SHP77 treated with DMSO at 0.1 percent for 48 hours (cell line): ENCODE measurements at places on chromosomes 5 and 9.

DNA sequence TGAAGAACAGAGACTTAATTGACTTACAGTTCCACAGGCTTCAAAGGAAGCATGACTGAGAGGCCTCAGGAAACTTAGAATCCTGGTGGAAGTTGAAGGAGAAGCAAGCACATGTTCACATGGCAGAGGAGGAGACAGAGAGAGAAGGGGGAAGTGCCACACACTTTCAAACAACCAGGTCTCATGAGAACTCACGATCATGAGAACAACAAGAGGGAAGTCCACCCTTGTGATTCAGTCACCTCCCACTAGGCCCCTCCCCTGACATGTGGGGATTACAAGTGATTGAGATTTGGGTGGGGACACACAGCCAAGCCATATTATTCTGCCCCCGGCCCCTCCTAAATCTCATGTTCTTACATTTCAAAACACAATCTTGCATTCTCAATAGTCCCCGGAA is 19.5 kb downstream of the NR3C1 start:
- DNase-seq, result no peak

DNA sequence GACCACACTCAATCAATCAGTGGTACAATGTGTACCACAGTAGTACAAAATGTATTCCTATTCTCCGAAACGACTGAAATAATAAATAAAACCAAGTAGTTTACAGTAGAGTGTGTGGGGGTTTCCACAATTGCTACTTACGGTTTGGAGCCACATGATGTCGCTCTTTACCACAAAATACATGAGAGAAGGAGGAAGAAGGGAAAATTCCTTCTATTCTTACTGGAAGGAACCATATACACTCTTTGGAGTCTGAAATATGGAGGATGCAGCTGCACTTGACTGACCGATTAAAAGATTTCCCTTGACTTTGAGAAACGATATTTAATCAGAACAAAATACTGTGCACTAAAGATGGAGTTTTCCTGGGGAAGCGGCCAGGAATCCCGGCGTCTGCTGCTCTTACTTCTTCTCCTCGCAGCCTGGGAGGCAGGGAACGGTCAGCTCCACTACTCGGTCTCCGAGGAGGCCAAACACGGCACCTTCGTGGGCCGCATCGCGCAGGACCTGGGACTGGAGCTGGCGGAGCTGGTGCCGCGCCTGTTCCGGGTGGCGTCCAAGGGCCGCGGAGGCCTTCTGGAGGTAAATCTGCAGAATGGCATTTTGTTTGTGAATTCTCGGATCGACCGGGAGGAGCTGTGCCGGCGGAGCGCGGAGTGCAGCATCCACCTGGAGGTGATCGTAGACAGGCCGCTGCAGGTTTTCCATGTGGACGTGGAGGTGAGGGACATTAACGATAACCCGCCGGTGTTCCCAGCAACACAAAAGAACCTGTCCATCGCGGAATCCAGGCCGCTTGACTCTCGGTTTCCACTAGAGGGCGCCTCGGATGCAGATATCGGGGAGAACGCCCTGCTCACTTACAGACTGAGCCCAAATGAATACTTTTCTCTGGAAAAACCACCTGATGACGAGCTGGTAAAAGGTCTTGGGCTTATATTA is at the start of gene PCDHA4:
Gene PCDHA4 (plus strand): TSS at position 235 of the 942 bp plus-strand sequence.
- peak; percentile 74 for DNase-seq

DNA sequence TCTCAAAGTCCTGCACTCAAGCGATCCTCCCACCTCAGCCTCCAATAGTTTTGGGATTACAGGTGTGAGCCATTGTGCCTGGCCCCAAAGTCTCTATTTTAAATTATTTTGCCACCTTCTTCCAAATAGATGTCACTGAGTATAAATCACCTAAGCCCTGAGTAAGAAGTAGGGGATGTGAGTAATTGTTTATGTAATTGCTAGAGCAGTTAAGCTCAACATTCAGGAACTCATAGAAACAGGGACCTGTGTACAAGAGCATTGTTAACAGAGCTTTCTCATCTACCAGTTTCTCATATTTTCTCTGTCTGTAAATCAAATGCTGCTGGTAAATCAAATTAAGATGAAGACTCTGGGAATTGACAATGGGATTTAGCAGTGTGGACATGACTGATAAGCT is 26.3 kb downstream of the CDK7 start:
- DNase-seq, result no peak

- DNase-seq, result no peak
Measured at GRCh38 chr5:36423578-36424307, 122.0 kb upstream of the RANBP3L start.

- no peak for DNase-seq
Measured at GRCh38 chr9:101167490-101168134, 139.1 kb downstream of the PLPPR1 start.

GRCh38 chr9:119339056-119339455 is 30.2 kb downstream of the BRINP1 start:
- DNase-seq, result no peak

- DNase-seq, result no peak
Measured at GRCh38 chr5:118392491-118392890, 595.9 kb downstream of the DTWD2 start.

GRCh38 chr5:54845567-54845941 is 139.8 kb downstream of the ESM1 start:
- no peak for DNase-seq

DNA sequence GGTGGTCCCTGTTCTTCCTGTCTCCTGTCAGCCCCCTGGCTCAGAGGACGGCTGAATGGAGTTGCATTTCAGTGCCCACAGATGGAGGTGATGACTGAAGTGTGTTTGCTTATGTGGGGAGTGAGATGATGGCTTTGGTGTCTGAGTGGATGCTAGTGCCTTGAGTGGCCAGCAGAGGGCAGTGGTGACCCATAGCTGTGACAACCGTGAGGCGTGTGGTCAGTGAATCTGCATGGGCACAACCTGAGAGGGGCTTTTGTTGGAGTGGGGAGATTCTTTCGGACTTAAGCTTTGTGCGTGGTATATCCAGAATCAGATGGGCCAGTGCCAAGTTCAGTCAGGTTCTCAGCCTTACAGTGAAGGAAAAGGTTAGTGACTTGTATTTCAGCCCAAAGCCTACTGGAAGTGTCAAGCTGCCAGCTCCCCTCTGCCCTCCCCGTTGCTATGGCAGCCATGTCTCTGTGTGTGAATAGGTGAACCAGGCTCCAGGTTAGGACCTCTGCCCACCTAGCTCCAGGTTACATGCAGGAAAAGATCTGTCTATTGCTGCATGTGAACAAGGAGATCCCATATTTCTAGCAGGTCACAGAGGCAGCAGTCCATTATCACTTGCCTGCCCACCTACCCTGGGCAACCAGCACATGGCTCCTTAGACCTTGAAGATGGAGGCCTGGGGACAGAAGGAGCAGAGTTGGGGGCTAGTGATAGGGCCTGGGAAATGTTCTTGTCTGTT is 14.7 kb upstream of the CXXC5 start:
- peak; percentile 79 for DNase-seq

DNA sequence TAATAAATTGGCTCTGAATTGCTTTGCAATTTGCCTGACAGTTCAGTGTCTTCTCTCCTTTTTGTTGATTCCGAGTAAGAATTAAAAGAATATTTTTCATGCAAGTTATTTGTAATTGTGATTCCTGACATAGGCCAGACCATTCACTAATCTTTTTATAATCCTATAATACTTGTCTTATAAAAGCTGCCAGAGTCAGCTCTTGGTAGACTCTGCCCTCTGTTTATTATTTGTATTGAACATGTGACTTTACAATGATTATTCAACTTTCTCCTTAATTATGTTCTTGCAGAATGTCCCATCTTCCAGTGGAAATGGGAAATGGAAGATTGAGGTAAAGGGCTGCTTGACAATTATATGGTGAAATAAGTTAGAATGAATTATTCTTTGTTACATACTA is 121.0 kb downstream of the SV2C start:
- no peak for DNase-seq

DNA sequence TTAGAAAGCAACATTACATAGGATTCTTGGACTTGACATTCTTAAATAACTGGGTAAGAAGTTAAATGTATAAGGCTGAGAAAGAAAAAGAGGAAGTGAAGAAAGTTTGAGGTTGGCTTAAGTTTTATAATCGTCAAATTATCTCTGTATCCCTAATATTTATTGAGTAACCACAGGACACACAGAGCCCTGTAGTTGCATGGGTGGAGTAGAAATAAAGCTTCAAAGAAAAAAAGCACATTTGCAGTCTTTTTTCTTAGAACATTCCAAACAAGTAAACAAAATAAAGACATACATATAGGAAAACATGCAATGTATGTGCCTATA is 137.0 kb downstream of the CCDC192 start:
- DNase-seq, result no peak

DNA sequence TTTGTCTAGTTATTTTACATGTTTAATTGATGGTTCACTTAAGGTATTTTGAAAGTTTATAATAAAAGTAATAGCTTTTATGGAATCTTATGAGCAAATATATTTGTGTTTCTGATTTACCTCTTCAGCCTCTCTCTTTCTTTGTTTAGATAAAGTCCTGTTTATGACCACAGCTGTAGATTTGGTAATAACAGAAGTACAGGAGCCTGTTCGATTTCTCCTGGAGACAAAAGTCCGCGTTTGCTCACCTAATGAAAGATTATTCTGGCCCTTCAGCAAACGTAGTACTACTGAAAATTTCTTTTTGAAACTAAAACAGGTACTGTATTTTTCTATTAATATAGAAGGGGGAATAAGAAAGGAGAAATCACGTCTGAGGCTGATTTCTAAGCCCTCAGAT is 35.0 kb upstream of the GPR21 start:
- no peak for DNase-seq

DNA sequence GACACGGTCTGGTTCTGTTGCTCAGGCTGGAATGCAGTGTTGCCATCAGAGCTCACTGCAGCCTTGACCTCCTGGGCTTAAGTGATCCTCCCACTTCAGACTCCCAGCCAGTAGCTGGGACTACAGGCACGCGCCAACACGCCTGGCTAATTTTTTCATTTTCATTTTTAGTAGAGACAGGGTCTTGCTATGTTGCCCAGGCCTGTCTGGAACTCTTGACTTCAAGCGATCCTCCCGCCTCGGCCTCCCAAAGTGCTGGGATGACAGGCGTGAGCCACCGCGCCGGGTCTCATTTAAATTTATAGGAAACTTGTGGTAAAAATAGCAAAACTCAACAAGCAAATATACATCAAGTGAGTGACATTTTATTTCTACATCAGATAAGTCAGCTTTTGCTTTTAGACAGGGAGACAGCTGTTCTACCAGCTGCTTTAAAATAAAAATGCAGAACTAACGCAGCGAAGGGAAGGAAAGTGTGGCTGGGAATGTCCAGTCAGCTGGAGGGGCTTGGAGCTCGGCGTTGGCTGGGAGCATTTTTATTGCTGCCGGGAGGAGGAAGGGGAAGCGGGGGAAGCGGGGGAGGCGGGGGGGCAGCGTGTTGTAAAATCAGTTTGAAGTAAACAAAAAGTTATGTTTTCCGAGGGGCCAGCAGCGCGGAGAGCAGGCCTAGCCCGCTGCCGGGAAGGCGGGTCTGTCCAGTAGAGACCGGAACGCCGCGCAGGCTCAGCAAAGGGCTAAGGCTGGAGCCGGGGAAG is 707 bp upstream of the ZFYVE16 start:
- DNase-seq, result no peak

GRCh38 chr5:23446424-23446823 is 61.0 kb upstream of the PRDM9 start:
- DNase-seq, result no peak

GRCh38 chr5:28766565-28767158 is 1728.3 kb upstream of the CDH9 start:
- peak; percentile 89 for DNase-seq

GRCh38 chr5:172591636-172592035 is 49.4 kb upstream of the NEURL1B start:
- DNase-seq, result no peak

DNA sequence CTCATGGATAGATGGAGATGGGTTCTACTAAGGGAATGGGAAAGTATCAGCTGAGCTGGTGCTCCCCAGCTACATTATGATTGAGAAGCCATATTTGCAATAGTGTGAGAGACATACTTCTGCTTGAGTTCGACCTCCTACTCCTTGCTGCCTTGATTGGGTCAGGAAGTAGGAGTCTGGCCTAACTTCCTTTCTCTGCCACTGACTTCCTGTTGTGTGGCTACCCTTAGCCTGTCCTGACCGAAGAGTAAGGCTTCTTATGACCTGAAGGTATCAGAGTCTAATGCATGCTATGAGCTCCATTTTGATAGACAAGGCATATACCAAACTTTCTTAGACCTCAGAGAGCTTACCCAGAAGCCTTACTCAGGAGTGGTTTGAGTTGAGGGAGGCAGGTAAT is 53.9 kb downstream of the OSTF1 start:
- DNase-seq, result no peak

- no peak for DNase-seq
Measured at GRCh38 chr5:99305045-99305580, 376.3 kb upstream of the CHD1 start.

DNA sequence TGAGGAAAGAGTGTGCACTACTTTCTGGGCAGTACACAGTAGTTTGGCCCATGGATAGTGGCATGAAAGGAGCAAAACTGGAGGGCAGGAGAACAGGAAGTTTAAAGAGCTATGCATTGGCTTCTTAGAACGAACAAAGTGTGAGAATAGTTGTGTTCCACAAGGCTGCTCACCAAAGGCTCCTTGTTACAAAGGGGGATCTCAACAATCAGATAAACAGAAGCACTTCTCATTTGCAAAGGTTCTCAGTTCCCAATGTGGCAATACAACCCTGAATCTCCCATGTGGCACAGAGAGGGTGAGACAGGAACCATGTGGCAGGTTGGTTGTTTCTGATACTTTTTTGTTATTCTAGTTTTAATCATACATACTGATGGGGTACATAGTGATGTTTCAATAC is 158.4 kb downstream of the CARTPT start:
- no peak for DNase-seq

- DNase-seq, result no peak
Measured at GRCh38 chr5:19626211-19626610, 361.8 kb downstream of the CDH18 start.

- DNase-seq, result no peak
Measured at GRCh38 chr5:44506561-44506960, 117.3 kb upstream of the FGF10 start.

DNA sequence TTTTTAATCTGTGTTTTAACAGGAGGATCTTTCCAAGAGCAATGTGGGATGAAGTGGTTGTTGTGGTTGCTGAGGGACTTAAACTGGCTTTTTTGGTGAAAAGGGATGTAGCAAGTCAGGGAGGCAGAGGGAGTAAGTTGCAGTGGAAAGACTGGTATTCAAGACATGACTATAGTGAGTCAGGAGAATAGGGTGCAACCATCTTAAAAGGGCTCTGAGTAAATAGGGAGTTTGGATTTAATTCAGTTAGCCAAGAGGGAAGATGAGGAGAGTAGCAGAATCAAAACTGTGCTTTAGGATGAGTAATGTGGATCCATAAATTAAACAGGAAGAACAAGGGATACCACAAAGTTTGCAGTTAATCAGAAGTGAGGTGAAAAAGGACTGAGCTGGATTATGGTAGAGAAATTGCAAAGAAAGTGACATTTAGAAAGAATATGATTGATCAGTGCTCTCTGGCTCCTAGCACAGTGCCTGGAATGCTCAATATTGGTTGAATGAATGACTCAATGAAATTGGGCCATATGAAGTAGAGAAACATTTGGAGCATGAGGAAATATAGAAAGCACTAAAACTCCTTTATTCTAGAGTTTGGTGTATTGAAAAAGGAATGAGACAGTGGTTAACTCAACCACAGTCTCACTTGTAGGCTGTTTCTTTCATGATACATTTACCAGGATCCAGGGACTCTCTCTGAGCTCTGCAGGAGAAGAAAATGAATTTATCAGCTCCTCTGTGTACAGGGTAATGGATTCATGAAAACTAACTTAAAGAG is 5.1 kb downstream of the POLR3G start:
- DNase-seq, result no peak
